ENCODE measurements at places on chromosomes 1 and 21. TPM values are rescaled to one million over a fixed set of nuclear protein-coding genes. Genes with fewer than 3 reads are reported as not detected.

DNA sequence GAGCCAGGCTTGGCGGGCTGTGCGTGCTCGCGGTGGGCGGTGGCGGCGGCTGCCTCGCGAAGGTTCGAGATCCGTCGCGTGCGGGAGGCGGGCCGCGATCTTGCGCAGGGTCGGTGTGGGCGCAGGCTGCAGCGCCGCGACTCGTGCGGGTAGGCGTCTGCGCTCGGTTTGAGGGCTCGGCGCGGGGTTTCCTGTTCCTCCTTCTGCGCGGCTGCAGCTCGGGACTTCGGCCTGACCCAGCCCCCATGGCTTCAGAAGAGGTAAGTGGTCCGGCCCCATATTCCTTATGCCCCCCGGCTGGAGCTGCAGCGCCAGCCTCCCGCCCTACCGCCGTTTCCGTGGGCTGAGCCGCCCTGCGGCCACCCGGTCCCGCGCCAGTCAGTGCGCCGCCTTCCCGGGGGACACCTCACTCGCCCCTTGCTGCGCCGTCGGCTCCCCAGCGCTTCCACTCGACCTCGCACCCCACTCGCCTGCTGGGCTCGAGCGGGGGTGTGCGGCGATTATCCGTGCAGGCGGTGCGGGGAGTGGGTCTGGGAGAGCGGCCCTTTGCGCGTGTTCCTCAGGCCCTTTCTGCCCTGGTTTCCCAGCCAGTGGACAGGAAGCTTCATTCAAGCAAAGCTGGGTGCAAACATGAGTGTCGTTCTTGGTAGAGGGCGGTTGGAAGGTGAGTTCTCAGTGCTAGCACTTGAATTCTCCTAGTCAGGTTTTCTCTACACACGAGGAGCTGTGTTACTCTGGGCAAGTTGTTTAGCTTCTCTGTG lies at the start of gene CACYBP:
TSS of gene CACYBP (plus strand) at position 12 of the 761 bp plus-strand sequence. CDS start at position 246, 234 bp downstream.
- peak; percentile 66 for DNase-seq

- no peak for DNase-seq
Observed at GRCh38 chr1:119083980-119084379, 56.5 kb downstream of the WARS2 start.

- DNase-seq, result no peak
Observed at GRCh38 chr1:246417152-246417812, 89.8 kb downstream of the SMYD3 start.

GRCh38 chr1:171863531-171863930 lies 22.2 kb downstream of the DNM3 start:
- no peak for DNase-seq

DNA sequence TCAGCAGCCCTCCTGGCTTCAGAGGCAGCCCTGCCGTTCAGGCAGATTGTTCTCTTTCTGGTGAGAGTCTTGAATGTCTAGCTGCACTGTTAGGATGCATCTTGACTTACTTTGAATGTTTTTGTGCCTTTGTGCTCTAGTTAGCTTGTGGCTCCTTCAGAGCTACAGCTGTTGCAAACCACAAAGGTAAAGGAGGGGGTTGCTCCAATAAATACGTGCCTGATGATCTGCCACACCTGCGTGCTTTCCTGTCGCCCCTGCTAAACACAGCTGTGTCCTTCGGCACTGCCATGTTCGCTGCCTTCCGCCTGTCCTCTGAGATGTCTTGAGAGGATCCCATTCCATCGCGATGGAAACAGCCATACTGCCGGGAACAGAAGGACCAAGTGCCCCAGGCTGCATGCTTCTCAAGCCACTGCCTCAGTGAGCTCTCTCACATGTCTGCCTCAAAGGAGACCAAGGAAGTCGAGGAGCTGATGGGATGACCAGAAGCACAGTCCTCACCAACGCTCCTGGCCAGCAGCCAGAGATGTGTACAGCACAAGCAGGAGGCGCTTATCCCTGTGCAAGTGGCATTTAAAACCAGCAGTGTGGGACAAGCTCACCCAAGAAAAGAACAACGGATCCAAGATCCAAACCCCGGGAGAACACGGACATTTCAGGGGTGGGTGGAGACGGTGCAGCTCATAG lies 12.0 kb upstream of the SMIM12 start:
- peak; percentile 9 for DNase-seq

CCT3 gene
- total RNA-seq, result 253 TPM

PARP1 gene
- total RNA-seq, result 185 TPM

Data from activated CD8-positive, alpha-beta memory T cell treated with anti-CD3 and anti-CD28 coated beads, Interleukin-2, amount 10 ng/mL, durations not matched to agents 7 days and 5 days (primary cell).